ENCODE measurements at places on chromosomes 5 and 9.

DNA sequence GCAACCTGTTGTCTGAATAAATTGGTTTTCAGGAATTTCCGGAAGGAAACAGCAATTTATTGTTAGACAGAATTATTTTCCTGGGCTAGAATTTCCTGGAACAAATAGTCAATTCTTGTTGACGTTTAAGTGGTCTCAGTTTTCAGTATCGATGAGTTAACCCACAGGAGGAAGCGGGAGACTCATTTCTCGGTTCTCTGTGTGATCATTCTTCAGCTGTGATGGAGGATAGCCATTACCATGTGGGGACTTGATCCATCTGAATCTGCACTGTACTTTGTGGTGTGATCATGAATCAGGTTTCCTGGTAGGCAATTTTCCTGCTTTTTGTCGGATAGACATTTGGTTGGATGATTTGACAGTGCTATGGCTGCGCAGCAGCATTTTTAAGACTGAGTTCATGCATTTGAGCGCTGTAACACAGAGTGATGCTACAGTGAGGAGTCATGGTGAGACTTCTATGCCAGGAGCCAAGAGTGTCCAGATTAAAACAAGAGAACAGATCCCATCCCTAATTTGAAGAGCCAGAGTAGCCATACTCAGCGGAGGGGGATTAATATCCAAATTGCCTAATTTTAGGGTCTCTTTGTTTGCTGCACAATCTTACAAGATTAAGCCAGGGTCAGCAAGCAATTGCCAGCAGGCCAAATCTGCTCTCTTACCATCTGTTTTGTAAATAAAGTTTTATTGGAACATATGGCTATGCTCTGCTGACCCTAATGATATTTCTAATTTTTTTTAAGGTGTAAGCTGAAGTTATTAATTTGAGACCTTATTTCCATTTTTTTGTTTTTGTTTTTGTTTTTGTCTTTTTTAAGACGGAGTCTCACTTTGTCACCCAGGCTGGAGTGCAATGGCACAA is 355.9 kb downstream of the RAB3C start:
- DNase-seq: no peak

GRCh38 chr5:172877466-172878260 is 43.6 kb downstream of the ERGIC1 start:
- no peak for DNase-seq

DNA sequence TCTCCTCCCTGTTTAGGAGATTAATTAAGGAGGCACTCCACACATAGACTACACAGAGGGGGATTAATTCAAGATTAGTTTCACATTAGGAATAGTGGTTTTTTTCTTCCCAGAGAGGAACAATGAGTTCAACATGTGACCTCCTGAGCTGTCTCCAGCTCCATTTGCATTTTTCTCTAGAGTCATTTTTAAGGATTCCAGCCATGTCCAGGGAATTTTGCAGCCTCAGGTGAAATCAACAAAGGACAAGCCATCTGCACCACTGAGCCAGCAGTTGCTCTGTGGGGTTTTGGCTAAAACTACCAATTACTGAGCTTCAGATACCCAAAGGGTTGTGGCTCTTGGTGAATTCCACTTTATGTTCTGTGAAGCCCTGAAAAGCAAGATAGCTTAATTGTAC is 258.5 kb upstream of the PPP1R2B start:
- DNase-seq: no peak

GRCh38 chr9:37905776-37906175 is 1.8 kb upstream of the SLC25A51 start:
- no peak for DNase-seq

- DNase-seq: no peak
Measured at GRCh38 chr5:159182691-159183090, 26.7 kb downstream of the RNF145 start.

DNA sequence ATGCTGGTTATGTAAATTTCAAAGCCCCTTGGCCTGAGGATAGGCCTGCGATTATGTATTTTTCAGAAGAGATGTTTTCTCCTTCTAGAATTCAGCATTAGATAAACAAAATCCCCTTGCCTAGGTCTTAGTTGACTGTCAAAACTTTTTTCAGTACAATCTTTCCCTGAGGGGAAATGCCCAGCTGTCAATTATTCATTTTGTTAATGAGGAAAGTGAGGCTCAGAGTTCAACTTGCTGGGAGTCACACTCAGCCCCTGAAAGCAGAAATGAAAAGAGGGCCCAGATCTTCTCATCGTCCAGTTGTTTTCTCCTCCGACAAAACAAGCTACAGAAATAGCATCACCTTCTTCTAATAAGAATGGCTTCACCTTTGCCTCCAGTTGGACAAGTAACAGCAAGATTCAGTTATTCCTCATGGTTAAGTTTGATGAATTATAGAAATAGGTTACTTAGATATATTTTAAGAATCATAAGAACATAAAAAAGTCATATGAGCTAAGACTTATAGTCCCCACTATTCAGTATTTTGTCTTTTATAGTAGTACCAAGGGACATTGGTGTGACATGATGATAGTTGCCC is 627.1 kb upstream of the WWC1 start:
- DNase-seq: no peak

- no peak for DNase-seq
Measured at GRCh38 chr5:90055831-90056328, 353.7 kb downstream of the CETN3 start.

- DNase-seq: no peak
Measured at GRCh38 chr9:124602204-124602603, 95.0 kb upstream of the NR5A1 start.

GRCh38 chr5:152378730-152379129 is 26.3 kb downstream of the NMUR2 start:
- DNase-seq: no peak

All from head of caudate nucleus (tissue), 42 donors.